Amygdala (tissue), 56 donors: ENCODE measurements at places on chromosomes 5 and 9.

- DNase-seq: no peak
These were observed 8.5 kb upstream of the ANKH start for GRCh38 chr5:14879937-14880589.

- no peak for DNase-seq
These were observed 12.6 kb downstream of the LIFR start for GRCh38 chr5:38543886-38544285.

DNA sequence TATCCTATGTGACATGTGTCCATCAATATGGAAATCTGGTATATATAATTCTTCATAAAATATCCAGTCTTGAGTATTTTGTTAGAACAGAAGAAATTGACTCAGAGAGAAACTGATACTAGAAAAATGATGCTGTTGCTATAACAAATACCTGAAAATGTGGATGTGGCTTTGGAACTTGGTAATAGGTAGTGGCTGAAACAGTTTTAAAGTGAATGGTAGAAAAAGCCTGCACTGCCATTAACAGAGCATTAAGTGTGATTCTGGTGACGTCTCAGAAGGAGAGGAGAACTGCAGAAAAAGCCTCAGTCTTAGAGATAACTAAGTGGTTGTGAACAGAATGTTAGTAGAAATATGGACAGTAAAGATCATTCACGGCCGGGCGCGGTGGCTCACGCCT lies 634.9 kb upstream of the ZNF608 start:
- no peak for DNase-seq

- DNase-seq: peak; percentile 47
These were observed 182.8 kb upstream of the SLC27A6 start for GRCh38 chr5:128782446-128782845.

GRCh38 chr5:127563136-127563535 lies 45.7 kb downstream of the PRRC1 start:
- DNase-seq: no peak

- no peak for DNase-seq
These were observed 1044.8 kb downstream of the DTWD2 start for GRCh38 chr5:117943541-117943940.

DNA sequence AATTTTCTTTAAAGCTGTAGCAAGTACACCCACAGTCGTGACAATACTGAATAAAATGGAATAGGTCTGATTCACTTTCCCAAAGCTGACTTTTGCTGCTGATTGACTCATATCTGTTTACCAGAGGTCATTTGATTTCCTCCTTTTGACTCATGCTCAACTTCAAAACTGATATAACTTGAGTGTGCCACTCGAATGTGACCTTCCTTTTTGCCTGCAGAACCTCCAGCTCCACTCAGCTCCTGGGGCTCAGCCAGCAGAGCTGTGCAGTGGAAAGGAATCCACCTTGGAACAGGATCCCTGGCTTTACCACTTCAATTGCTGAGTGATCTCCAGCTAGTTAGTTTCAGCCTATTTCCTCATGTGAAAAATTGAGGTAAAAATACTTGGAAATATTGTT lies 84.1 kb downstream of the FEM1C start:
- no peak for DNase-seq

DNA sequence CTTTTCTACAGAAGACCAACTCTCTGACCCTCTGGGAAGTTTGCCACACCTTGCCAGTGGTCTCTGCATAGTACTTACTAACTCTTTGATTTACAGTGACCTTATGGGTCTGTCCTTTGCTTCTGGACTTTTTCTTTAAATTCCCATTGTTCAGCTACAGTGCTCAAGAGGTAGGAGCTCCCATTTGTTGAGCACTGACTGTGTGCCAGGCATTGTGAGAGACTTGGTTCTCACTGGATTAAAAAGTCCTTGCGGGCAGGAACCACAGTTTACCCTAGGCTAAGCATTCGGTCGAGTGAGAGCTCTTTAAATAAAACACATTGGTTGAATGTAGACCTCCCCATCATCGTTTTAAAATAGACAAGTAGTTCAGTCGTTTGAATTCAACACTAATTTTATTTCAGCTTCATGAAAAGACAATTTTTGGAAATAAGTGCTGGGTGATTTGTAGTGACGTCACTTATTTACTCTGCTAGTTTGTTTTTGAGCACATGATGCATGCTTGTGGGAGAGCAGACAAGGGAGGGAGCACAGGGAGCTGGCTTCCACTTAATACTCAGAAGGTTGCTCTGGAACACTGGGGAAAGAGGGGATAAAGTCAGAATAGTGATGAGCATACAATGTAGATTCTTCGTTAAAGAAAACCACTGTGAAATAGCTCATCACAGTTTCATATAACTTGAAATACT lies 27.1 kb downstream of the RASGRF2 start:
- DNase-seq: no peak

DNA sequence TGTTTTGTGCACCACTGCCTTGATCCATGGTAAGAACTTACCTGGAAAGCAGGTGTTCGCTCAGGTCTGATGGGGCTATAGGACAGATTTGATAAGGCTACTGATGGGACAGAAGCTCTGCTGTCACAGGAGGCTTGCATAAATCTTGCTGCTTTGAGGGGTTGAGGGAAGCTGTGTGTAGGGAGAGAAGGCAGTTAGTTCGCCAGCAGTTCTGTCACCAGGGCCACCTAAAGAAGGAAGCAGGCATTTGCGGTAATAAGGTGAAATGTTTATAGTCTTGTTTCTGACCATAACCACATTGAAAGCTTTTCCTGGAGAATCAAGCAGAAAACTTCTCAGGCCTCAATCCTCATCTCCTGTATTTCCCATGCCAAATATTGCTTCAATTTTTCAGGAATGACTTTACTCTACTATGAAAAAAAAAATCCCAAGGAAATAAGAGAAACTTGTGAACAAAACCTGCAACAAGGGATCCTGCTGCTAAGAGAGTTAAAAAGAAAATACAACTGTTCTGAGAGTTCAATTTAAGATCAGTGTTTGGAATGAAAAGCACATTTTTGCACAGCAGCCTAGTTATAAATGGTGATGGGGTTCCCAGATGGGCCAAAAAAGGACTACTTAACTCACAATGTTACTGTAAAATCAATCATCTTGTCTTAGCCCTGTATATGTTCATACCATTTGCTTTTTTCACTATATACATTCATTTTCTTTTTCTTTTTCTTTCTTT lies 122.0 kb upstream of the RANBP3L start:
- DNase-seq: no peak

DNA sequence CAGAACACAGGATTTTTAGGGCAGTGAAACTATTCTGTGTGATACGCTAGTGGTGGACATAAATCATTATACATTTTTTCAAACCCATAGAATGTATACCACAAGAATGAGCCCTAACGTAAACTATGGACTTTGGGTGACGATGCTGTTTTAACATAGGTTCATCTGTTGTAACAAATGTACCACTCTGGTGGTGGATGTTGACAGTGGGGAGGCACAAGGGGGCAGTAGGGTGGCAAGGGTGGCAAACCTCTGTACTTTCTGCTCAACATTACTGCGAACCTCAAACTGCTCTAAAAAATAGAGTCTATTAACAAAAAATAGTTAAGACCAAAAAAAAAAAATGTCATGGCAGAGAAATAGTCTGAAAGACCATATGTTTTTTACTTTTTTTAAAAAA lies 9.1 kb upstream of the MVB12B start:
- no peak for DNase-seq

DNA sequence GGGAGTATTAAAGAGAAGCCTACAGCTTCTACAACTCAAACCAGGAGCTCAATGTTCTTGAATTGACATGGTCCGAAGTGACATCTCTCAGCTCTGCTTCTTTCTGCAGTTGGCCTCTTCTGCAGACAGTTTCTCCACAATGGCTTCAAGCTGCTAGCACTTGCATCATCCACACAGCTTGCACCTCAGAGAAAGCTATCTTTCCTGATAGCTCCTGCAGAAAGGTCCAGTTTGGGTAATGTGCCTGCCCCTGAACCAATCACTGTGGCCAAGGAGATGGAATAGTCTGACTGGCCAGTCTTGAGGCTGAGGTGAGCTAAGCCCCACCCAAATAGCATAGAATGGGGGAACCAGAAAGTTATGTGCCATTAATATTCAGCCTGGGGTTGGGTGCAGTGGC lies 95.8 kb upstream of the ABCA1 start:
- no peak for DNase-seq

DNA sequence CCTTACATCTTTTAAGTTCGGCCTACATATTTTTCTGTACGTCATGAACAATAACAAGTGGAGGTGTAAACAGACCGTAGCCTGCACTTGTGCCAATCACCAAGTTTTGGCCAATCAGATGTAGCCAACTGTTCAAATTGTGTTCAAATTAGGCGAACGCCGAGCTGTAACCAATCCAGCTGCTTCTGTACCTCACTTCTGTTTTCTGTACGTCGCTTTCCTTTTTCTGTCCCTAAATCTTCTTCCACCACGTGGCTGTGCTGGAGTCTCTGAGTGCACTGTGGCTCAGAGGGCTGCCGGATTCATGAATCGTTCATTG lies 26.4 kb downstream of the TRIM14 start:
- DNase-seq: peak; percentile 47
